Urothelium cell line (cell line): ENCODE measurements at places on chromosomes 12 and 14.

DNA sequence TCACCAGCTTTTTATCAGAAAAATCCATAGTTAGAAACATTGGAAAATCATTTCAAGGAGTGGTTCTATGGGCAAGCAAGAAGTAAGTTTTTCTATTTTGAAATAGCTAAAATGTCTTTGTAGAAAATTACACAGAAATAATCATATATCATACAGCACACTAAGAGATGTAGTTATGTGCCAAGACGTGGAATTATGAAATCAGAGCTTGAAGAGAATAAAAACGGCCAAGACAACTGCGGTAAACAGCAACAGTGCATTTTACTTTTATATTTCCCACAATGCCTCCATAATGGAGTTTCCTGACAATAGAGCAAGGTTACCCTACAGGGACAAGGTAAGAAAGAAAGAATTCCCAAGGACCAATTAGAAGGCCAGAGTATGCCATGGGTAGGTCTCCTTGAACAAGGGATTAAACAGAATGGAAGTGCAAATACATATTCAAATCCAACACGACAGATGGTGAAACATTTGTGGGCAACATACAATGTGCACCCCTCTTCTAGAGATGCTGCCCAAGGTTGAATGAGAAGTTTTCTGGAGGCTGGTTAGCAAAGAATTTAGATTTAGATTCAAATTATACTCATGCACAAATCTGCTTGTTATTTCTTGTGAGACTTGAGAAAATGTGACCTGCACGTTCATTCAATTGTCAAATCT, 76.1 kb upstream of the BTG1 start:
- no peak for DNase-seq

- DNase-seq = no peak
These were observed 71.4 kb downstream of the ADAMTS20 start for GRCh38 chr12:43480591-43480990.

- DNase-seq = no peak
These were observed 164.9 kb downstream of the CEP128 start for GRCh38 chr14:80776657-80777056.

DNA sequence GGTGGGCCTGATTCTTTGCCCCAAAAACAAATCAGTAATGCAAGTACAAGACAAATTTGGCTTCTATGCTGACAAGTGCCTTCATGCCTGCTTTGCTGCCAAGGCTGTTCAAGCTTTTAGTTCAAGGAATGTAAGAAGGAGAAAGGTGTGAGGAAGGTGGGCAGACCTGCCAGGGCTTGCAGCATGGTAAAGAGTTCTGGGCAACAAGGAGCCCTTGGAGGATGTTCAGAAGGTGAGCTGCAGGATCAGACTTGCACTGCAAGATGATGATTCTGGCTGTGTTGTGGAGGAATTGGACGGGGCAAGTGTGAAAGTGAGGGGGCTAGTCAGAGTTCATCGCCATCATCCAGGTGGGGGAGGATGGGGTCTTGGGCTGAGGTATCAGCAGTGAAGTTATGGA, 167.9 kb downstream of the NUAK1 start:
- DNase-seq = no peak

GRCh38 chr12:50715174-50715573, 48.7 kb upstream of the ATF1 start:
- no peak for DNase-seq

- no peak for DNase-seq
These were observed 2.8 kb downstream of the ORMDL2 start for GRCh38 chr12:55820679-55821078.

DNA sequence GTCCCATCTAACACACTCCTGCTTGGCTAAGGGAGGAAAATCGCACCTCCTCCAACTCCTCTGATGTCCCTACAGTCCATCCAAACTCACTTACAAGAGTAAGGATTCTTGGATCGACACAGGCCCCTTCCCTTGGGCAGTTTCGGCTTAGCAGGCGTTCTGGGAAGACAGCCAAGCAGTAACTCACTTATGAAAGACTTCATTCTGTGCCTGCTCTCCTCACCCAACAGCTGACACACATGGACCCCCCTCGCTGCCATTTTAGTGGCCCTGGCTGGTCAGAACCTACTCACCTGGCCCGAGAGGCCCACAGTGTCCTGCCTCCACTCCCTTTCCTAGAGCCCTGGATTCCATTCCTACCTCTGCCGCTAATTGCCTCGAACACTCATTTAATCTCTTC, 52.3 kb upstream of the BCL2L14 start:
- peak; percentile 73 for DNase-seq

- no peak for DNase-seq
These were observed 42.8 kb upstream of the CPM start for GRCh38 chr12:68975811-68976210.

GRCh38 chr14:84288781-84289180, 1241.2 kb upstream of the FLRT2 start:
- DNase-seq = no peak

DNA sequence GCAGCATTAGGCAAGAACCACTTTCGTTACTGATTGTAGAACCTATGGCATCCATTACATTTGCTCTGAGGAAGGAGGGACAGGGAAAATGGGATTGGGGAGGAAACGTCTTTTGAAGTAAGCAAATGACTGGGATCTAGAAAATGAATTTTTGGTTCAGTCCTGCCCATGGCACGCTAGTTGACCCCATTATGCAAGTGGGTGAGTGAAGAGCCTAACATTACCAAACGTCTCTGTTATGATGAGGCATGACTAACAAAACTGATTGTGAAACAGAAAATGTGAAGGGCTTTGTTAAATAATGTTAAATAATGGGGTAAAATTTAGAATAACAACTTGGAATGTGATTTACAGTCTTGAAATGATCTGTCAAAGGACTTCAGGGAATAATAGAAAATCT, 38.9 kb downstream of the CPSF2 start:
- DNase-seq = no peak

DNA sequence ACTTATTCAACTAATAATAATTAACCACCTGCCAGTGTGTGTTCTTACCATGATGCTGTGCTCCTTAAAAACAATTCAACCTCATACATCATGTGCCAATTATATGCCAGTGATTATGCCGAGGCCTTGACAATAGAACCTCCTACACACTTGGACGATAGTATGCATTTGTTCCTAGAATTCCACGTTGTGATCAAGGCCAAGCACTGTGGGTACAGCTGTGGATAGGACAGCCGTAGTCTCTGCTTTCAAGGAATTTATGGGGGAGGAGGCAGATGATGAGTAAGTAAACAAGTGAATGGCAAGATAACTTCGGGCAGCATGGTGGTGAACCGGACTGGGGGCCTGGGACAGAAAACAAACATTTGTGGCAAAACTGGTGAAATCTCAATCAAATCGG, 18.0 kb upstream of the MYO1H start:
- no peak for DNase-seq

DNA sequence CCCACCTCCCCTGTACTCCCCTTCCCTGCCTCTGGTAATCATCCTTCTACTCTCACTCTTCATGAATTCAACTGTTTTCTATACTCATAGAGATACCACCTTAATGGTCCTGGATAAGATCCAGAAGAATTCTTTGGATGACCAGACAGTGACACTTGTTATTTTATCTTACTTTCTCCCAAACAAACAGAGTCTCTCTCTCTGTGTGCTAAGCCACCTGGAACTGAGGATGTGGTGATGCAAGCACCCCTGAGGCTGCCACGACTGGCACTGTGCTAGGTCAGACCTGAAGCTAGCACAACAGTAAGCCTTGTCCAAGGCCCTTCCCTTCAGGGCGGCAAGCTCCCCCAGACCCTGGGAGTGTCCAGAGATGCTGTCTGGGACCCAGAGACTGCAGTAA, 250.2 kb downstream of the C12orf50 start:
- DNase-seq = peak; percentile 6

DNA sequence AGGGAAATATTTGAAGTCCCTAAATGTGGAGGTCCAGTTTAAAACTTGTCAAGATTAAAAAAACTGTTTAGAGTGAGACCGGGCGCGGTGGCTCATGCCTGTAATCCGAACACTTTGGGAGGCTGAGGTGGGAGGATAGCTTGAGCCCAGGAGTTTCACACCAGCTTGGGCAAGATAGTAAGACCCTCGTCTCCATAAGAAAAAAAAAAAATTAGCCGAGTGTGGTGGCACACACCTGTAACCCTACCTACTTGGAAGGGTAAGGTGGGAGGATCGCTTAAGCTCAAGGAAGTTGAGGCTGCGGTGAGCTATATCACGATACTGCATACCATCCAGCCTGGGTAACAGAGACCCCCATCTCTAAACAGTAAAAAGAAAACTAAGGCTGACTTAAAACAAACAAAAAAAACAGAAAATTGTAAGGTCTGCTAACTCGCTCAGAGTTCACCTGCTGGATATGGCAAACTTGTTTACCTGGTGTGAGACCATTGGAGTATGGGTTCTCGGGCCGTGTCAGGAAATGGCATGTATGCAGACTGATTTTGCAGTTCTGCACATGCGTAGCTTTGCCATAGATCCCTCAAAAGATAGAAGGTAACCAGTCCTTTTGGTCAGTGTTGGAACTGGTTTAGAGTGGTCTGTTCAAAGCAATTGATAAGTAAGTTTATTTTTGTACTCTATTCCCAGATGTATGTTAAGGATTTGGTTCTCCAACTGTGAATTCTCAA, 2.1 kb downstream of the RNF10 start:
- DNase-seq = no peak

DNA sequence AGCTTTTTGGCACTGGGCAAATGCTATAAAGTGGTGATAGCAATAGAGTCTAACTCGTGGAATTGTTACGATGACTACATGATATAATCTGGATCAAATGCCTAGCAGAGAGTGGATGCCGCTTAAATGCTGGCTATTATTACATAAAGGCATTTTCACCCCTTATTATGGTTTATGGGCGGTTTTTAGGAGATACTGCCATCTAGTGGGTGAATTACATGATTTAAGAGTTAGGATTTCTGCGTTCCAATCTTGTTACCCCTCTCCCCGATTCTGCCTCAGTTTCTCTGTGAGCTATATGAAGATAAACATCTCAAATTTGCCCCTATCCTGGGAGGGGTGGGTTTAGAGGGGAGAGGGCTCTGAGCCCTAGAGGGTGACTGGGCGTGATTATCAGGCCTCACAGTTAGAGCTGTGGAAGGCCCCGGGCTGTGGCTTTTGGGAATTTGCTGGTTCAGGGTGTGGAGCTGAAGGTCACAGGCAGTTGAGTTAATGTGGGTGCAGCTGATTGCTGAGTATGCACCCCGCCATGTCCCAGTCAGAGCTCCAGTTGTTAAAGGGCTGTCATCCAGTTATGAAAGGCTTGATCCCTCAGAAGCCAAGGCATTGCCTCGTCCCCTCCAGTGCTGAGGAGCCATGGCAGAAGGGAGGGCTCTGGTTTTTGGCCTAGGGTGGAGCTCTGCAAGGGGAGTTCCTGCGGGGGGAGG, 14.4 kb downstream of the CLSTN3 start:
- DNase-seq = peak; percentile 43

DNA sequence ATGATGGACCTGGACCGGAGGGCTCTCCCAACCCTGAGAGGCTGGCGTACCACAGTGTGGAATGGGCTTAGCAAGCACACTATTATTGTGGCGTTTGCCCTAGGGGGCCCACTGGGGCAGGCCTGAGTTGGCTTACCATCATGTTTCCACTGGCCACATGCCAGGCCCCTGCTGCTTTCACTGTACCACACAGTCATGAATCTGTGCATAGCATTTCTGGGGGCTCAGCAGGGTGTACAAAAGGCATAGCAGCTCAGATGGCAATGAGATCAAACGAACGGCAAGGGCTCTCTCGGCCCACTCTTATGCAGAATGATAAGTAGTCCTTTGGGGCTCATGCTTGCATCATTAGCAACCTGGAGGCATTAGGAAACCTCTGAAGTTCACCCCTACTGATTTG, 137.0 kb upstream of the HIF1A start:
- no peak for DNase-seq

DNA sequence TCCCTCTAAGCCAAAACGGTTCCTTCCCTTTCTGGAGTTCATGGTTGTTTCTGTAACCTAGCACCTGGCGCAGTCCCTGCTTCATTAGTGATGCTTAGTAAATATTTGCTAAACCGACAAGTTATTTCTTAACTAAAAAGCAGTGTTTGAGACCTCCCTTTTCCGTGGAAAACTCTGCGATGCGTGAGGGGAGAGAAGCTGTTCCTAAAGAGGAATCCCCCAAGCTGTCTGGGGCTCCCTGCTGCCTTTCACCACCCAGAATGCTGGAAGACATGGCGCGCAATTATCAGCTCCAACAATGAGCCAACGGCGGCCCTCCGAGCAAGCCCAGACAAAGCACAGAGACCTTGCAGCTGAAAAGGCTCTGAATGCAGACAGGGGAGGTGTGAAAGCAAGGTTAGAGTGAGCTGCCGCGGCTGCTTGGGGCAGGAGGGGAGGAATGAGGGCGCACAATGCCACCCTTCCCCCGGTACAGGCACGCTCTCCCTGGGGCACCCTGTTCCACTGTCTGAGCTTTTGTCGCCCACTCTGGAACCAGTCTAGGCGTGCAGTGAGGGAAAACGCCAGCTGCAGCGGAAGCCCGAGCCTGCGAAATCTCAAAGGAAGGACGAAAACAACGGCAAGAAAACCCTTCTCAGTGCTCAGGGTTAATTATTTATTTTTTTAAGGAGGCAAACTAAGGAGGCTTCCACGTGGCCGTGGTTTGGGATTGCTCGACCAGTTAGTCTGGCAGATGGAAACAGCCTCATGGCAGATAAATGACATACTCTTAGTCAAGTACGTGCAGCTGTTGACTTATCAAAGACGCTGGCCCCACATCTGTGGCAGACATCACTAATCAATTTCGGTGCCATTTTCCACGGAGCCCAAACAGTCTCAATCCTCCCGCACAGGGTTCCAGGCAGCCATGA, 66.3 kb downstream of the RBM19 start:
- DNase-seq = no peak

- DNase-seq = no peak
These were observed 6.0 kb downstream of the HDAC7 start for GRCh38 chr12:47813511-47814196.

GRCh38 chr12:21881965-21882364, 59.3 kb downstream of the ABCC9 start:
- DNase-seq = no peak

GRCh38 chr12:92342574-92342973, 196.9 kb upstream of the BTG1 start:
- DNase-seq = no peak
